ENCODE measurements at places on chromosomes 2 and 18. TPM values are rescaled to one million over a fixed set of nuclear protein-coding genes. Genes with fewer than 3 reads are reported as not detected.

DNA sequence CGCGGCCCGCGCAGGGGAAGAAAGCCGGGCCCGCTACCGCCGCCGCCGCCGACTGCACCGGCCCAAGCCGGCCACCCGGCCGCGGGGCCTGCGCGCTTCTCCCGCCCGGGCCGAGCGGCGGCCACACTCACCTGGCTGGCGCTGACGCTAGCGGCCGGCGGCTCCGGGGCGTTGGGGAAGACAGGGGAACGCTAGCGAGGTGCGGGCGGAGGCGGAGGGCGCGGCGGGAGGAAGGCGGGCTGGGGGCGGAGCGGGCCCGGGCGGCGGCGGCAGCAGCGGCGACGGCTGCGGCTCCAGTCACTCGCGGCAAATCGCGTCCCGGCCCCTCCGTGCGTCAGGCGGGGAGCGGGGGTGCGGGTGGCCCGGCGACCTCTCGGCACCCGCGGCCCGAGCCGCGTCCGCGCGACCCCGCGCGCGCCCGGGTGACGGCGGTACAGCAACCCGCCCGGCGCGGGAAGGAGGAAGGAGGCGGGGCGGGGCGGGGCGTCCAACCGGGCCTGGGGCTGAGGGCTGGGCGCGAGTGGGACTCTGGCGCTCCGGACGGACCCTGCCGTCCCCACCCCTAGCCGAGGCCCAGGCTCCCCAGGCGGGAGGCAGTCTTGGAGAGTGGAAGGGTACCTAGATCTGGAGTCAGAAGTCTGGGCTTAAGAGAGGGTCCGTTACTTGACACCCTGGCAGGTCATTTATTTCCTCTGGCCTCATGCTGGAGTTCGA is at the start of gene SESTD1:
Gene SESTD1, minus strand, starts transcription at position 465 of the 714 bp plus-strand sequence. CDS start 72,991 bp downstream, outside the sequence.
- peak; percentile 65 for DNase-seq

DNA sequence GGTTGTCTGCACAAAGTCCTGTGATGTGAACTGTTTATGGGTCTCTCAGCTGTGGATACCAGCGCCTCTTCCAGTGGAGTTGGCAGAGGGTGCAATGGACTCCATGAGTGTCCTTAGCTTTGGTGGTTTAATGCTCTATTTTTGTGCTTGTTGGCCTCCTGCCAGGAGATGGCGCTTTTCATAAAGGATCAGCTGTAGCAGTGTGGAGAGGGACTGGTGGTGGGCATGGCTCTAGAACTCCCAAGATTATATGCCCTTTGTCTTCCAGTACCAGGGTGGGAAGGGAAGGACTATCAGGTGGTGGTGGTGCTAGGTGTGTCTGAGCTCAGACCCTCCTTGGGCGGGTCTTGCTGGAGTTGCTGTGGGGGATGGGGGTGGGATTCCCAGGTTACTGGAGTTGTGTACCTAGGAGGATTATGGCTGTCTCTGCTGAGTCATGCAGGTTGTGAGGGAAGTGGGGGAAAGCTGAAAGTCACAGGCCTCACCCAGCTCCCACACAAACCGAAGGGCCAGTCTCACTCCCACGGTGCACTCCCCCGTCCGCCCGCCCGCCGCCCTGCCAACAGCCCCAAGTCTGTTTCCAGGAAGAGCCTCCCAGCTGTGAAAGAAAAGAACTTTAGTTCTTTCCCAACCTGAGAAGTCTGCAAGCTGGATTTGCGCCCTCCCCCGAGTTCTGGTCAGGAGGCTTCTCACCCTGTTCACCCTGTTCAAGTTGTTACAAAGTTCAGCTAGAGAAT is 108.1 kb downstream of the MARCO start:
- DNase-seq: no peak

DNA sequence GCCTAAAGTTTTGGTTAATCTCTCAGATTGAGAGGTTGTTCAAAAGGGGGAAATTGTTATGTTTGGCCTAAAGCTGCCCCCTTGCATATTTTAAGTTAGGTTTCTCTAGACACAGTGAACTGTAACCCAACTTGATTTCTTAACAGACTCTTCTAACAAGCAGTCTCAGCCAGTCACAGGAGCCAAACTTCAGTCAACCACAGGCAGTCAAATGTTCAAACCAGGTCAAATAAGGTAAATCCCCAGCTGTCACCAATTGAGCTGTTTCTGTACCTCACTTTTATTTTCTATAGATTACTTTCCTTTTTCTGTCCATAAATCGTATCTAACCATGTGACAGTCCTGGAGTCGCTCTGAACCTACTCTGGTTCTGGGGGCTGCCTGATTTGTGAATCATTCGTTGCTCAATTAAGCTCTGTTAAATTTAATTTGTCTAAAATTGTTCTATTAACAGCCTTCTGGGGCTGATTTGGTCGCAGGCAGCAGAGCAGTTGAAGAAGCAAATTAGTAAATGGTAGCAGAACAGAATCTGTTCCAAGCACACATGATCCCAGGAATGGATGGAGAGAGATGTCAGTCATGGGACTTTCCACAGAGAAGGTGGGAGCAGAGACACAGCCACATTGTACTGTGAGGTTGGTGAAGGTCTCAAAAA is 16.4 kb upstream of the NFU1 start:
- DNase-seq: no peak

- peak; percentile 20 for DNase-seq
Measured at GRCh38 chr2:12057436-12058166, 311.2 kb downstream of the LPIN1 start.

Gene TMEM247
- total RNA-seq: not detected
